Activated CD4-positive, alpha-beta T cell treated with anti-CD3 and anti-CD28 coated beads for 36 hours (primary cell): ENCODE measurements at places on chromosomes 16 and 17. TPM values are rescaled to one million over a fixed set of nuclear protein-coding genes. Genes with fewer than 3 reads are reported as not detected.

Gene KRT36
- total RNA-seq, result not detected

Gene PSMB3
- 337 TPM for total RNA-seq

Gene CLEC10A
- total RNA-seq, result not detected

Gene CTF1
- 0.18 TPM for total RNA-seq

Gene PLEKHH3
- 0.97 TPM for total RNA-seq

Gene ZP2
- total RNA-seq, result not detected

Gene CSH1
- total RNA-seq, result not detected

Gene LUC7L3
- total RNA-seq, result 112 TPM
